ENCODE measurements at places on chromosomes 4 and X.
A peak's percentile ranks its signal among the peaks of the same experiment; 100 is the strongest.

DNA sequence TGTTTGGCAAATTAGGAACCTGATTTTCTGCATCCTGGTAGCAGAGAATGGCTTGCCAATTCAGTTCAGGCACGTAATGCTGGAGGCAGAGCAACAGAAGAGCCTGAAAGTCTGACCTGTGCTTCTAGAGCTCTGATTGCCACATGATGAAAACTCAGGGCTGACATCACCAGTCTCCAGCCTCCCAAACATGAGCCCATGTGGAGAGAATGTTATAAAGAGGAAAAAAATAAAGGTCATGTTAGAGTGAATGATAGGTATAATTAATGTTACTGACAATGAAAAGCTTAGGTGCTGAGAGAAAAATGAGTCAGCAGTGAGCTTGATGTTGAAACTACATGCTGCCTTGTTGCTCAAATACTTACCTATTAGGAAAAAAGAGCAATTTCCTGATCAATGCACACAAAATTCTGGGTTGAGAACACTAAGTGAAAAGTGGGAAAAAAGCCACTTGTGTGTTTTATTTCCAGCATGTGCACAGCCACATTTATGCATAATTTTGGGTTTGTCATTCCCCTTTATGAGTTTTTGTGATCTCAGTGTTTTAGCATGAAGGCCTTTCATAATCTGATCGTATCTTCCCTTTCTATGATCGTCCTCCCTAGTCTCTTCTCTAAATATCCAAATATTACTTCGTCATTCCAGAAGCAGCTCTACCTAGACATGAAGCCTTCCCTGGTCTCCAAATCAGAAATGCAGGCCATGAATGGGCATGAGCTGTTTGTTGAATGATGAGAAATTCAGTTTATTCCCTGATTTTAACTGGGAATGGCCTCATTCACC, 113.3 kb upstream of the CPEB2 start:
- DNase-seq = no peak

DNA sequence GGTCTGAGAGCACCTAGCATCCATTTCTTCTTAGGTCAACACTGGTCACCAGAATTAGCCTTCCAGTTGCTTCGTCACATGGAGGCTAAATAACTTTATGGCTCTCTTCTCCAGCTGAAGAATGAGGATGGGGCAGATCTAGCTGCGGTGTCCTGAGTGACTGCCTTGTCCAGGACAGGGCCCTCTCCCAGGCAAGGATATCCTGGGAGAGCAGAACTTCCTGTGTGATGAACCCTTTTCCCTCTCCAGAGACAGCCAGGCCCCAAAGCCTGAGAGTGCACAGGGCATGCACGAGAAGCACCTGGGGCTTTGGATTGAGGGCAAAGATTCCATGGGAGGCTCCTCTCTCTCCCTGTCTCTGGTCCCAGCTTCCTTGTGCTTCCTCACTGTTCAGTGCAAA, 108.2 kb upstream of the MAMLD1 start:
- DNase-seq = no peak

DNA sequence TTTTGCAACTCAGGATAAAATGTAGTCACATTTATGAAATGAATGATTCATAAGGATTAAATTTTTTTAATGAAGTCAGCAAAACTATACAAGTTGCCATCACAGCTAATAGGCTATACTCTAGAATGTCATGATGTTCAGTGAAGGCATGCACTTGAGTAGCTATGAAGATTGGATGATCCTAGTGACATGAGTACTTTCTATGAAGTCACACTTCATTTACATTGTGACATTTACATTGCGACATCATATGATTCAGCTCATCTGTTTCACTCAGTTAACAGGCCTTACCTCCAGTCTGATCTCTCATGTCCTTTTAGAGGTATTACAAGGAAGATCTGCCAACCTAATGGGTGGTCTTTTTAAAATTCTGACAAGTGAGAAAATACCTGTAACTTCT, 82.7 kb upstream of the FGF13 start:
- no peak for DNase-seq

- DNase-seq = no peak
These were observed at the start of gene ARHGAP24 for GRCh38 chr4:85474818-85475630. ARHGAP24 (plus strand) TSS chr4:85475150.

GRCh38 chr4:168882650-168883233, 127.3 kb downstream of the CBR4 start:
- no peak for DNase-seq

- no peak for DNase-seq
These were observed 21.5 kb downstream of the PRRG1 start for GRCh38 chrX:37370499-37371141.

DNA sequence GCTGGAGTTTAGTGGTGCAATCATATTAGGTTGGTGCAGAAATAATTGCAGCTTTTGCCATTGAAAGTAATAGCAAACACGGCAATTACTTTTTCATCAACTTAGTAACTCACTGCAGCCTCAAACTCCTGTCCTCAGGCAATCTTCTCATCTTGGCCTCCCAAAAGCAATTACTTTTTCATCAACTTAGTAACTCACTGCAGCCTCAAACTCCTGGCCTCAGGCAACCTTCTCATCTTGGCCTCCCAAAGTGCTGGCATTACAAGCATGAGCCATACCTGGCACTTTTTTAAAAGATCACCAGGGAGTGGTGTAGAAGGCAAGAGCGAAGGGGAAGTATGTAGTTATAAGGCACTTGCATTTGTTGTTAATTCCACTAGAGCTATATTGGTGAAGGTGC, 491.1 kb upstream of the ADGRL3 start:
- no peak for DNase-seq

GRCh38 chr4:182978152-182978827, 61.1 kb upstream of the DCTD start:
- DNase-seq = no peak

DNA sequence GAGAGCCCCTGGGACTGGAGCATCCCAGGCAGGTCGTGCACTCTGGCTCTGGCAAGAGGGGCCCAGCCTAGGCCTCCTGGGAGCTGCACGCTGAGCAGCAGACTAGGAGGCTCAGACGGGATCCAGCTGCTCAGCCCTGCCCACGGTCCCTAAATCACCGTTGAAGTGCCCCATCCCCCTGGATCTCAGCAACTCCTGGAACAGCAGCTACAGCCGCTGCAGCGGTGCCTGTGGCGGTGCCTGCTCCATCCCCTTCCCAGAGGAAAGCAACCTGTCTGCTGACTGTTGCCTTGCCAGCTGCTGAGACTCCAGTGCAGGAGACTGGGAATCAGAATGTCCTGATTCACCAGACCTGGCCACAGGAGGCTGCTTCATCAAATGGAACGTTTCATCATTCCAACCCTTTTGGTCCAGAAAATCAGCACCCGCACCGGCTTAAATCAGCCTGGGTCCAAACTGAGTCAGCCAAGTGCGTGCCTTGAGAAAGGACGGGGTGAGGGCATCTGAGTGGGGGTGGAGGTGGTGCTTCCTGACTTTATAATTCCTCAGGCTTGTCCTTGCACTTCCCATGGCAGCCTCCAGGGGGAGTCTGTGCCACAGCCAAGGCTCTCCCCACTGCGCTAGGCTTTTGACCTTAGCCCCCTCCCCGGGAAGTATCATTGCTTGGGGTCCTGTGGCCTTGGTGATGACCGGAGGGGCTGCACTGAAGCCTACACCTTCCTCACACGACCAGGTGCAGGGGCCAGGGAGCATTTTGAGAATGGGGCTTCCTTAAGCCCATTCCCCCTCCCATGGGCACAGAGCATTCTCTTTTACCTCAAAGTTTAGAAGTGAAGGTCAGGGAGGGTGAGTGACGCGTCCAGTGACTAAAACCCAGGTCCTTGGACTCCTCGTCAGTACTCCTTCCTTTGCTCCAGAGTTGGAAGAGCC, 6.5 kb downstream of the ZNF185 start:
- DNase-seq = no peak

- DNase-seq = no peak
These were observed 1670.4 kb upstream of the AGA start for GRCh38 chr4:179112441-179113170.

- DNase-seq = no peak
These were observed 40.6 kb downstream of the DCHS2 start for GRCh38 chr4:154450966-154451365.

DNA sequence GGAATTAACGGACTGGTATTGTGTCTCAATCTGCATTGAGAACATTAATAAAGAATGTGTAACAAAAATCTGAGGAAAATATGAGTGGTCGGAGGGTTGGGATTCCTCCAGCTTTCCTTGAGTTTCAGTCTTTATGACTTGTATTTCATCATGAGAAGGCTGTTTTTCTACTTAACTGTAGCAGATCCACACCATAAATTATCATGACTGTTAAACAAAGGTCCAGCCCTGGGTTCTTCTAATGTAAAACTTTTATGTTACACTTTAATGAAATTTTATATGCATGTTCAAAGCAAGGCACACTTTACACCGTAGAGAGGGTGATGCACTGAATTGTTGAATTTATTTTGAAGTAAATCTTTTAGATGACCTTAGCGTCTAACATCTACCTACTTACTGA, 7.0 kb downstream of the AFF2 start:
- DNase-seq = no peak

DNA sequence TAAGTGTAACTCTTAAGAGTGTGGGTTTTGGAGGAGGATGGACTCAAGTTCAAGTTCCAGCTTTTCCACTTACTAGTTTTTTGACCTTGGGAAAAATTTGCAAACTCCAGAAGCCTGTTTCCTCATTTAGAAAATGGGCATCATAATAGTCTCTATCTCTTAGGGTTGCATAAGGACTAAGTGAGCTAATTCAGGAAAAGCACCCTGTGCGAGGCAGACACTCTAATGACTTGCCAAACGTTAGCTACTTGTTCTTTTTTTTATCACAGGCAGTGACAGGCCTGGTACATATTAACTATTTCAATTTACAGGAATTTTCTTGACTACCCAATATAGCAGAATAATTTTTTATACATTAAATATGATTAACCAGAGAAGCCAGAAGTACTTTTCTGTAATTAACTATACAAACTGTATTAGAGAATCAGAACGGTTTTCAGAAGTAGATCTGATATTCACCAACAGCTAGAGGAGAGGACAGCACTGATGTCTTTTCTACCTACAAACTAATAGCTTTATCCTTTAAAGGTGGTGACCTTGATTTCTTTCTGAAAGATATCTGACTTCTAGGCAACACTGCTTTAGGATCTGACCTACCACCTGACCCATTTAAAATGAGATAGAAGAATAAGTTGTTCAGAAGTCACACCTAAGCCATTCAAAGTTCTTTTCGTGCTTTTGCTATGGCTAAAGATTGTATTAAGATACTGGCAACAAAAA, 139.6 kb upstream of the HAND2 start:
- no peak for DNase-seq

- no peak for DNase-seq
These were observed 102.6 kb downstream of the HS6ST2 start for GRCh38 chrX:132855780-132856341.

DNA sequence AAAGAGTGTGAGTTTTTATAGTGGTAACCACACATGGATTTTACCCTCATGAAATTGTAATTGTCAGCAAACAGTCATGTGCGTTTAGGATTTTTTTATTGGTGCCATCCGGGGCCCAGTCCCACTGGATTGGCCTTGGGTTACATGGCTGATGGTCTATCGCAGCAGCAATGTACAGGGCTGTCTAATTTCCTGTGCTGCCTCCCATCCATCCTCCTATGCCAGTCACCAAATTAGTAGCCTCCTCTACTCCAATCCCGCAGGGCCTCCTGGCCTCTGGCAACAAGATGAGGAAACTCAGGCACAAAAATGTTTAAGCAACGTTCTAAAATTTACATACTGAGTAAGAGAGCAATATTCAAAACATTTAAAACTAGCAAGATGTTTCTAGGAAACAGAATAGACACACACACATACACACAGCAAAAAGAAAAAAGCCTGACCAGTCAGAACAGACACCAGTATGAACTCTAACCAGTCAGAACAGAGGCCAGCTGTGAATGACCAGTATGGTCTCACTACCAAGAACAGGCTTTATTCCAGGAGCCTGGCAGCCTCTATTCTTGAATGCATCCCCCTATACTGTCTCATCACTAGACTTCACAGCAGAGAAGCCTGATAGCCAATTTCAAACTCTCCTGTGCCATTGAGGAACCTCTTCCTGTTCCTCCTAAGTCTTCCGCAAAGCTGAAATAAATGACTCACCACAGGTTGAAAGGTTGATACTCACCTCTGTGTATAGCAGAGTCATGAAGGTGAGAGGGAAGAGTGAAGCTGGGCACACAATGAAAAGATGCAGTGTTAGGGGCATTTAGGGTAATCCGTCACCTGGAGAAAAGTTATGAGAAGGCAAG, 42.6 kb downstream of the CHRNA9 start:
- no peak for DNase-seq

DNA sequence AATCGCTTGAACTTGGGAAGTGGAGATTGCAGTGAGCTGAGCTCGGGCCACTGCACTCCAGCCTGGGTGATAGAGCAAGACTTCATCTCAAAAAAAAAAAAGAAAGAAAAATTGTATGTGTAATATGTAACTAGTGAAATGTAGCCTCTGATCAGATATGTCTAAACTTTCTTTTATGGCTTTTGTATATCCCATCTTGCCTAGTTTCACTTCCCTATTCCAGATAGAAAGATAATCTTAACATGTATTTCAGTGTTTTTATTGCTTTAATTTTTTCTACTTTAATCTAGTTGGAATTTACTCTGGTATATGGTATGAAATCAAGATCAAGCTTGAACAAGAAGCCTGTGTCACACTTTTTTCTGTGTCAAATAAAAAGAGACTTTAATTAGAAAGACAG, 1.9 kb upstream of the ZNF41 start:
- peak; percentile 3 for DNase-seq

GRCh38 chrX:130758072-130758471, 144.9 kb downstream of the ENOX2 start:
- DNase-seq = no peak

DNA sequence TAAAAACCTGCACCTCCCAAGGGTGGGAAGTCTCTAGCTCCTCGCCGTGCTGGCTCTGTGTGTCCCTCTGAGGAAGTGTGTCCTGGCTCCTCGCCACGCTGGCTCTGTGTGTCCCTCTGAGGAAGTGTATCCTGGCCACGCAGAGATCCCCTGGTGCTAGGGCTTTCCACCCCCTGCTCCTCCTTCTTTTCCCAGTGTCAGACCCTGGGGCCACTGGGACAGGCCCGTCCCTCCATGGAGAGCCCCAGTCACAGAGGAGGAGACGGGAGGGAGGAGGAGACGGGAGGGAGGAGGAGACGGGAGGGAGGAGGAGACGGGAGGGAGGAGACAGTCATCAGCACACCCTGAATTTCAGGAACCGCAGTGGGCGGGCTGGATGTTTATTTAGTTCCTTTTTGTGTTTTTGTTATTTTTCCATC, 53.8 kb upstream of the HGFAC start:
- DNase-seq = peak; percentile 29

DNA sequence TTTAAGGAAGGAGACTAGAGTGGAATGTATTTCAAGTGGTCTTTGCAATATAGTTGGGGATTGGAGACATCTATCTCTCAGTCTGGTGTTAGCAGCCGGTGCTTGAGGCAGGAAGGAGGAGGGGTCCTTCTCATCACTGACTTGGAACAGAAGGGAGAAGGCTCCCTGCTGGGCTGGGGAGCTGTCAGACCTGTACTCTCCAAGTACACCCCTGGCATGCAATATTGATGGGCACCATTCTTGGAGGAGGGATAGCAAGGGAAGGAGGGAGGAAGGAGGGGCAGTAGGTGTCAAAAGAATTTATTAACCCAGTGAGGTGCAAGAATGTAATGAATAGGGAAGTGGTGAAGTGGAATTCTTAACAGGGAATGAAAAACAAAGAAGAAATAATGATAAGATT, 338.8 kb downstream of the UNC5C start:
- no peak for DNase-seq

GRCh38 chr4:53173576-53173975, 192.3 kb downstream of the SCFD2 start:
- no peak for DNase-seq
